Glutamatergic neuron (in vitro differentiated cells): ENCODE measurements at places on chromosomes 3 and 15.

DNA sequence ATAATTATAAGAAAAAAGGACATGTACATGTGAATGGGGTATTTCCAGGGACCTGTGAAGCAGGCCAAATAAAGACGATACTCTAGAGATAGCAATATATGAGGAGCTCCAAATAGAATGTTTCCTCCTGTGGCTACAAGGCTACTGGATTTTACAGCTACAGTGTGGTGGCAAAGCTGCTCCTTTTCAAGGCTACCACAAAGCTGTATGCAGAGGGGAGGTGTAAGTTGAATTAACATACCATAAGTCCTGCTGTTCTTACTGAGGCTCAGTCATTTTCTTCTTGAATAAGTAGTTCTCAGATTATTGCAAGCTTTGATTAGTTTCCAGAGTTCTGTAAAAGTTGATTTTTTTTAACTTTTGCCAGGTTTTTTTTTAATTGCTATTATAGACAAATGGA, 1184.6 kb upstream of the EPHA6 start:
- no peak for DNase-seq

- DNase-seq: peak; percentile 75
These were observed 61.1 kb downstream of the XXYLT1 start for GRCh38 chr3:195209847-195210265.

DNA sequence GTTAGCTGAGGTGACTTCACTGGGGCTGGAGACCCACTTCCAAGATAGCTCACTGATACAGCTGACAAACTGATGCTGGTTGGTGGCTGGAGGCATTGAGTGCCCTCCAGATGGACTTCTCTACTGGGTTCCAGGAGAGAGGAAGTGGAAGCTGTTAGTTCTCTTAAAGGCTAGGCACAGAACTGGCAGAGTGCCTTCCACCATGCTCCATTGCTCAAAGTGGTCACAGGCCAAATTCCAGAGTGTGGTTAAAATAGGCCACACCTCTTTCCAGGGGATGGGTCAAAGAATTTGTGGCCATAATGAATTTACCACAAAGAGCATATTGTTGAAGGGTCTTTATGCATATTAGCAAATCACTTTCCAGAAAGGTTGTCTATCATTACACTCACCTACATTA, 74.2 kb downstream of the NMD3 start:
- DNase-seq: no peak

DNA sequence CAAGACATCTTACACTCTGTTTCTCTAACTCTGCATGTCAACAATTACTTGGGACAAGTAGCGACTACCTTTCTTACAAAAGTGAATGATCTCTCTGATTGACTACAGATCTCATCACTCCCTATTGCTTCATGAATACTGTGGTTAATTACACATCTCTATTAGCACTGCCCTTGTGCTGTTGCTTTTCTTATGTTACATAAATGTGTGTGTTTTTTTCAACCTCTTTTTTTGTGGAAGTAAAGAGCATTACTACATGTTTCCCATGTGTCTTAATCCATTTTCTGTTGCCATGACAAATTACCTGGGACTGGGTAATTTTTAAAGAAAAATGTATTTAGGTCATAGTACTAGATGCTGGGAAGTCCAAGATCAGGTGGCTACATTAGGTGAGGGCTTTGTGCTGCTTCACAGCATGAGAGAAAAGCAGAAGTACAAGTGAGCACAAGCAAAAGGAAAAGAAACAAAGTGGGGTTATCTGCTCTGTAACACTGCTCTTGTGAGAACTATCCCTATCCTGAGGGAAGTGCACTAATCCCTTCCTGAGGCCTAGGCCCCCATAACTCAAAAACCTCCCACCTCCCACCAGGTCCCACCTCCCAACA, 298.2 kb upstream of the SATB1 start:
- no peak for DNase-seq

DNA sequence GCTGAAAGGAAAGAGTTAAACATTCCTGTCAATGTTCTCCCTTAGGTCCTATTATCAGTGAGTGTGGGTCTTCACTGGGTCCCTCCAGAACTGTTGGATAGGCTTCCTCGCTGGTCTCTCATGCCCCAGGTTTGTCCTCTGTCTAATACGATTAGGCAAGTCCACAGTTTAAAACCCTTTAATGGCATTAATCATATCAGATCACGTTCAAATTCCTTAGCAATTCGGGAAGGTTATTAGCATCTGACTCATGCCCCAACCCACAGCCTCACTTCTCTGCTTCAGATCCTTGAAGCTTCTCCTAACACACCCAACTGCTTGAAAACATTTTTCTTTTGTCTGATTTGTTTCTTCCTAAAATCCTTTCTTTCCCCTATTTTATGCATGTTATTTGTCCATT, 224.3 kb upstream of the ATP10A start:
- DNase-seq: no peak

DNA sequence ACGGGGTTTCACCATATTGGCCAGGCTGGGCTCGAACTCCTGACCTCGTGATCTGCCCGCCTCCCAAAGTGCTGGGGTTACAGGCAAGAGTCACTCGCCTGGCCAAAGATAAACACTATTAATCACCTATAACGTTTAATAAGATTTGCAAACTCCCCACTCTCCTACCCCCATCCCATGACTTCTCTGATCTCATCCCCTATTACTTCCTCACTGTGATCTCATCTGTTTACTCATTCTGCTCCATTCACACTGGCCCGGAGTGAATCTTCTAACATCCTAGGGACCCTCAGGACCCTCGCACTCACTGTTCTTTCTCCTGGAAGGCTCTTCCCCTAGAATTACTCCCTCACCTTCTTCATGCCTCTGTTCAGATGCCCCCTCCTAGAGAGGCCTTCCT, 78.9 kb downstream of the DGKG start:
- DNase-seq: no peak

DNA sequence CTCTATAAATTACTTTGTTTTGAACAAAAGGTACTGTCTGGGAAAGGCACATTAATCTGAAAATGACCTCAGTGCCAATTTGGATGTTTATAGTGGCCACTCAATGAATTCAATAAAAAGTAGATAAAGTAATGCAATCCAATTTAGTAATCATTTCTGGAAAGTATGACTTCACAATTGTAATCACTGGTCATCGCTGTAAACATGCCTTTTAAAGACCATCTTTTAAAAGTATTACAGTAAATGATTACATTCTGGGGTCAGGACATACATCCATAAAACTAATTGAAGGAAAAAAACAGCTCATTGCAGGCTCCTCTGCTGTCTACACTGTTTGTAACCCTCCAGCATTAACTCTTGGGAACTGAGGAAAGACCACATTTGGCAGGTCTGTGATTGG, 43.2 kb downstream of the HRH1 start:
- no peak for DNase-seq

GRCh38 chr3:156649681-156650080, 24.7 kb upstream of the TIPARP start:
- DNase-seq: no peak

GRCh38 chr3:159882790-159883779, 105.5 kb upstream of the IL12A start:
- DNase-seq: peak; percentile 22

- no peak for DNase-seq
These were observed 68.2 kb downstream of the RYR3 start for GRCh38 chr15:33378866-33379480.

GRCh38 chr15:101479851-101480612, 9.5 kb downstream of the PCSK6 start:
- DNase-seq: peak; percentile 48

DNA sequence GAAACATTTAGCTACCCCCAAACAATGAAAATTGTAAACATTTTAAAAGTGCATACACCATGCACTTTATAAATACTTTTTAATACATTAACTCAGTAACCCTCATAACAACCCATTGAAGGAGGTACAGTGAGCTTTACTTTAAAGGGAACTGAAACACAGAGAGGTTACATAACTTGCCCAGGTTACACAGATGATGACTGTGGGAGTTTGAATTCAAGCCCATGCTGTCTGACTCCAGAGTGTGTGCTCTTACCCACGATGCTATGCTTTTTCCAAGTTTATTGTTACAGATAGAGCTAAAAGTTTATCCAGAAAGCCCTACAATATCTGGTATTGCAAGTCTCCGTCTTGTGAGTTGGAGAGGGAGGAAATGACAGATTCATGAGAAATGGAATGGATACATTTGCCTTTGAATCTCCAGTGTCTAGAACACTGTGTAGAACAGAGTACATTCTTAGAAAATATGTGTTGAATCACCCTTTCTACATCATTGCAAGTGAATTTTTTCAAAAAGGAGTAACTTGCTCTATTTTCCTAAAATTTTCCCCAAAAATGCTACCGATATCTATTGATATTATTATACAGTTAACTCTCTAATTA, 428.3 kb downstream of the NAALADL2 start:
- DNase-seq: no peak

- DNase-seq: peak; percentile 74
These were observed 757 bp downstream of the AVEN start for GRCh38 chr15:34038023-34038870.

DNA sequence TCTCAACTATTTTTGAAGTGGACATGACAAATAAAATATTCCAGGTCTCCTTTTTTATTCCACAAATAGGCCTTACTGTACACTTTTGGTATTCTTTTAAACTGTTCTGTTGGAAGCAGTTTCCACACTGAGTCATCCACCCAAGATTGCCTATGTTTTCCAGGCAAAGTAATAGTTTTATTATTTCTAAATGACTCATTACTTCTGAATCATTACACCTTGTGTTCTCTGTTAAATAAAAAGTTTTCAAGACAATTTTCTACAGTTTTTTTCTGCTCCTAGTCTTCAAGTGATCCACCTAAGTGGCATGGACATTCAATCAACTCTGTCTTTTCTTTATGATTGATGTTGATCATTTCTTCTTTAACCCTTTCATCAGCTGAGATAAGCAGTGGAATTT, 26.5 kb downstream of the PPP2R3A start:
- no peak for DNase-seq

- DNase-seq: no peak
These were observed 16.1 kb downstream of the FGF7 start for GRCh38 chr15:49438962-49439631.

DNA sequence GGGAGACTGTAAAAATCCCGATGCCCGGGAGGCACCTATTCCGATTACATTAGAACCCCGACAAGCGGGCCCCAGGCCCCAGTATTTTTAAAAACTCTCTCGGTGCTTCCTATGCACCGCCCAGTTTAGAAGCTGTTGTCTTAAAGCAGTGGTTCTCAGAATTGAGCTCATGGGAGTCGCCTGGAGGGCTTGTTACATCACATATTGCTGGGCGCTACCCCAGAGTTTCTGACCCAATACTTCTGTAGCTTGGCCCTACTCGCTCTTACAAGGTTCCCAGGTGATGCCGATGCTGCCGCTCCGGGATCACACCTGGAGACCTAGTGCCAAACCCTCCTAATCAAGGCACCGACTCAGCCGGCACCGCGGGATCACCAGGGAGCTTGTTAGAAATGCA, 35.2 kb downstream of the CPN2 start:
- no peak for DNase-seq

DNA sequence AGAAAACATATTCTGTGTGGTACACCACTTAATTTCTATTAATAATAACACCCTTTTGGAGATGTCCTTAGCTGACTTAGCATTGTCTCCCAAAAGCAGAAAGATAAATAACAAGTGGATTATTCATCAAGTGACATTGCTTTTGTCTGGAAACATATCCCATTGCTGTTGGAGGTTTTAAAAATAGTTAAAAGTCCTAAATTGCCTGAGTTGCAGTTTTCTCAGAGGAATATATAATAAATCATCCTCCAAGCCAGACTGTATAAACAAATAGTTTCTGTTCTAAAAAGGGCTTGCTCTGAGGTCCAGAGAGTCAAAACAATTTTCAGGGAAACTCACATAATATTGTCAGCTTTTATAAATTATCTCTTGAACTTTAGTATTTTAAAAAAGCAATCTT, 60.4 kb upstream of the CD96 start:
- no peak for DNase-seq

- no peak for DNase-seq
These were observed 43.9 kb downstream of the BOC start for GRCh38 chr3:113255100-113255853.

- no peak for DNase-seq
These were observed 45.7 kb upstream of the PTX3 start for GRCh38 chr3:157390713-157391515.

GRCh38 chr3:152832046-152832445, 2.9 kb upstream of the P2RY1 start:
- DNase-seq: no peak

- no peak for DNase-seq
These were observed 730 bp upstream of the RORA start for GRCh38 chr15:61229883-61230180.

- peak; percentile 67 for DNase-seq
These were observed 51.8 kb downstream of the TRIM71 start for GRCh38 chr3:32869513-32870047.

GRCh38 chr3:184250167-184250828, 826 bp downstream of the EEF1AKMT4 start:
- peak; percentile 87 for DNase-seq

DNA sequence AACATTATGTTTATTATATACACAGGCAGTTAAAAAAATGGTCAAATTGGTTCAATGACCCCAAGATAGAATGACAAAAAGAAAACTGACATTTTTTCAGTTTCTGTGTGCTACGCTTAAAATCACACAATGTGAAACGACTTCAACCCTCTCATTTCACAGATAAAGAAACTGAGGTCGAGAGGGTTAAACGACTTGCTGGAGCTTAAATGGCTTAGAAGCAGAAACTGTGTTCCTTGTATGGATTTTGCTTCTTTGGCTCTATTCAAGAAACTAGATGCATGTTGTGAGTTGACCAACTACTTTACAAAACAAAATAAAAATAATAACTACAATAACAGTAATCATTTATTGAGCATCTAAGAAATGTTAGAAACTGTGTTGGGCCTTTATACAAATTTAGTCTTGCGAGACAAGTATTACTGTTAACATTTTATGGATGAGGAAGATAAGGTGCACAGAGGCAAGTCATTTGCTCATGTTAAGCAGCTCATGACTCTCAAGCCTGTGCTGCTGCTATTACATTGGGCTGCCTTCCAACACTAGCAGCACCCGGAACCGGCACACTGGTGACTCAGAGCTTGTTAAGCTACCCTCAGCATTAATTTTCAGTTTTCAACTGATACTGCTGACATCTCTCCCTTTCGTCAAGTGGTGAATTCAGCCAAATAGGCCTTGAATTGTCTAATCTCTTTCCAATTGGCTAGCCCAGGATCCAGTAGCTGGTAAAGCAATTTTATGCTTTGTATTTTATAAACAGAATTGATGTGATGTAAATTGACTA, 487.6 kb downstream of the NAALADL2 start:
- no peak for DNase-seq

DNA sequence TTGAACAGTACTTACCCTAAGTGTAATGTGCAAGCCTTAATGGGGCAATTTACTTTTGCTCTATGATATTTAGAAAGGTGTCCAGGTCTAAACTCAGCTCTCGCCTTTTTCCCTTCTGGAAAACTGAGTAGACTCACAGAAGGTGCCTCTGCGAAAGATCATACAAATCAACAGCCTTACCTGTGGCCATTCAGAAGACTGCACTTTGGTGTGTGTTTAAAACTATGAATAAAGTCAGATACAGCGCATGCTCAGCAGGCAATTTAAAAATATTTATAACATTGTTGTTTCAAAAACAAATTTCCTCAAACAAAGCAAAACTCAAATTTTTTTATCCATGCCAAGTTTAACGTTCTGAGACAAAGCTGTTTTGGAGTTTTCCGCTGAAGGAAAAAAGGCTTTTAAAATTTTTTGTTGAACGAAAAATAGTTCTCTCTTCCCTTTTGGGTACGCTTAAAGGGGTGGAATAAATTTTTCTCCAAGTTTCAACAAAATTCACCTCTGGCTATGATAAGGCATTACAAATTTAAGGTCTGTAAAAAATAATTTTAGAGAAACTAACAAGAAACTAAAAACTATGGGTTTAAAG, 156.3 kb downstream of the TIGIT start:
- no peak for DNase-seq

- DNase-seq: no peak
These were observed 95.3 kb downstream of the IGF2BP2 start for GRCh38 chr3:185729337-185730055.
